ENCODE measurements at places on chromosomes 16 and 17.

DNA sequence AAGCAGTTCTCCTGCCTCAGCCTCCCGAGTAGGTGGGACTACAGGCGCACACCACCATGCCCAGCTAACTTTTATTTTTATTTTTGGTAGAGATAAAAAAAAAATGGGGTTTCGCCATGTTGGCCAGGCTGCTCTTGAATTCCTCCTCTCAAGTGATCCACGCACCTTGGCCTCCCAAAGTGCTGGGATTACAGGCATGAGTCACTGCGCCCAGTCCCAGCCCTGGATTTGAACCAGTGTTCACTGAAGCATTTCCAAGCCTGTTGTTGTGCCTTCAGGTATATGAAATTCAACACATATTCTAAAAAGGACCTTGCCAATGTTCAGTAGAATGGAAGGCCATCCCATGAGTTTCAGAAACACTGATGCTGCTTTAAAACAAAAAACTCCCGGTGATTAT lies 165.3 kb downstream of the SLC39A11 start:
- H3K4me3 ChIP-seq = no peak overlapping the region
- peaks cover 14% of the 10 kb centered on the region for H3K4me1 ChIP-seq
- H3K27ac ChIP-seq = no peak overlapping the region
- H3K36me3 ChIP-seq = peaks cover 29% of the 10 kb centered on the region
- no peaks in the 10 kb centered on the region for H3K27me3 ChIP-seq
- DNase-seq = no peak

DNA sequence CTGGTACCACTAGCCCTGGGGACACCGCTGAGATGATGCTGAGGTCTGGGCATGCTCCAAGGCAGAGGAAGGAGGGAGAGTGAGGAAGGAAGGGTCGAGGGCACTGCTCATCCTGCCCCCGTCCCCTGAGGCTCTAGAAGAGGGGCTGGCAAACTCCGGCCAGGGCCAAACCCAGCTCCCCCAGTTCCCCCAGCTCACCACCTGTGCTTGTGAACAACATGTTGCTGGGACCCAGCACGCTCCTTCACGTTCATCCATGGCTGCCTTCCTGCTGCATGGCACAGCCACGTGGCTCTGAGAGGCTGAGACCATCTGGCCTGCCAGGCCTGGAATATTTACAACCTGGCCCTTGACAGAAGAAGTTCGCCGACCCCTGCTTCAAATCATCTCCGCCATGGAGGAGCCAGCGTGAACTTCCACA lies 81.2 kb downstream of the RBFOX3 start:
- peaks cover 27% of the 10 kb centered on the region for H3K27me3 ChIP-seq
- no peaks in the 10 kb centered on the region for H3K36me3 ChIP-seq
- no peak for DNase-seq
- H3K27ac ChIP-seq = no peak overlapping the region

- peaks cover 8% of the 10 kb centered on the region for H3K4me1 ChIP-seq
- no peak for DNase-seq
- peaks cover 77% of the 10 kb centered on the region for H3K27me3 ChIP-seq
- H3K27ac ChIP-seq = no peak overlapping the region
- peaks cover 3% of the 10 kb centered on the region for H3K36me3 ChIP-seq
Observed at GRCh38 chr17:66964930-66965800, 658 bp downstream of the CACNG4 start.

DNA sequence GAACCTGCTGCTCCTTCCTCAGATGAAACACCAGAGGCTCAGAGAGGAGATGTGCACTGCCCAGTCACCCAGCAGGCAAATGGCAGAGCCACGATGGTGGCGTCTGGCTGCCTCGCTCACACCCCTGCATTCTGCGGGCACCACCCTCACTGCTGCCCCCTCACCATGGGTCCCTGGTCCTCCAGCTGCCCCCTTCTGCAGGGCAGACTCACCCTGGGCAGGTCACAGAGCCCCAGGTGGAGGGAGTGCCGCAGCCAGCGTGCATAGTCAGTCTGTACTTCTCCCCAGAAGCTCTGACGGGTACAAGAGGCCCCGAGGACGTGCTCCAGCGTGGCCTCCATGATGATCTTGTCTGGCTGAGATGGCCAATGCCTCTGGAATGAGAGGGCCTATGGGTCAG lies 52.9 kb downstream of the RMI2 start:
- no peaks in the 10 kb centered on the region for H3K36me3 ChIP-seq
- no peak for DNase-seq
- peaks cover 12% of the 10 kb centered on the region for H3K4me1 ChIP-seq
- H3K4me3 ChIP-seq = no peak overlapping the region

- no peak overlapping the region for H3K4me3 ChIP-seq
- no peaks in the 10 kb centered on the region for H3K27me3 ChIP-seq
- H3K27ac ChIP-seq = peak overlapping the region; percentile 62
- peaks cover 9% of the 10 kb centered on the region for H3K36me3 ChIP-seq
- peaks cover 44% of the 10 kb centered on the region for H3K4me1 ChIP-seq
Observed at GRCh38 chr17:63985387-63986140, 12.6 kb upstream of the PRR29 start.

- H3K4me1 ChIP-seq = peaks cover 76% of the 10 kb centered on the region
- peak; percentile 69 for DNase-seq
- peak within 1 kb of the TSS; percentile 95 for H3K4me3 ChIP-seq
- H3K36me3 ChIP-seq = peaks cover 66% of the 10 kb centered on the region
- peak within 1 kb of the TSS; percentile 97 for H3K27ac ChIP-seq
Observed at GRCh38 chr17:63699638-63700527, at the start of gene LIMD2. Gene LIMD2, minus strand, starts transcription at chr17:63700125. Its CDS starts 827 bp downstream, at chr17:63699298.

DNA sequence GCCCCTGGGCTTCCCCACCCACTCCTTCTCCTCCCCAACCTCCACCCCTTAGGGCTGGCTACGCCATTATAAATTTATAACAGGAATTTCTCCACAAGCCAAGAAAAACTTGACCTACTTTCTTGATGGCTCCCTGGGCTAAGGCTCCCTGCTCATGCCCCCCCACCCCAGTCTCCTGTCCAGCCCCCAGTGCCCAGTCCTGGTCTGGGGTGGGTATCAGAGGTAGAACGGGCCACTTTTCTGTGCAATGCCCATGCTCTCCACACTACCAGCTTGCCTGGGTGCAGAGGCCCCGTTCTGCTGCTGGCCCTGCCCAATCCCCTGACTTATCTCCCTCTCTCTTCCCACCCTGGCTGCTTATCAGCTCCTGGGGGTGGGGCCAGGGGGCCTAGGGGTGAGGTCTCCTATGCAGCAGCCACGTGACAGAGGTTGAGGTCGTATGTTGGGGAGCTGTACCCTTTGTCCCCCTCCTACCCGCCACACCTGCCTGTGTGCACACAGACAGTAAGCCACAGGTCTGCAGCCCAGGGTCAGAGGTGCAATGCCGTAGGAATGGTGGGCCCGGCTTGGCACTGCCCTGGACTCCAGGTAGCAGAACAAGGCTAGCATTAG lies 10.1 kb downstream of the THRA start:
- no peaks in the 10 kb centered on the region for H3K36me3 ChIP-seq
- no peak for DNase-seq
- H3K4me1 ChIP-seq = peaks cover 52% of the 10 kb centered on the region
- H3K4me3 ChIP-seq = no peak overlapping the region
- peak overlapping the region; percentile 37 for H3K27ac ChIP-seq

- no peaks in the 10 kb centered on the region for H3K27me3 ChIP-seq
- peak overlapping the region; percentile 77 for H3K4me3 ChIP-seq
- H3K27ac ChIP-seq = peak overlapping the region; percentile 91
- peaks cover 3% of the 10 kb centered on the region for H3K36me3 ChIP-seq
- peaks cover 59% of the 10 kb centered on the region for H3K4me1 ChIP-seq
Observed at GRCh38 chr16:84641643-84642358, 6.5 kb upstream of the KLHL36 start.

GRCh38 chr16:66478733-66479511 lies 51.8 kb downstream of the BEAN1 start:
- no peaks in the 10 kb centered on the region for H3K36me3 ChIP-seq
- DNase-seq = peak; percentile 51
- H3K27me3 ChIP-seq = peaks cover 27% of the 10 kb centered on the region
- peak overlapping the region; percentile 3 for H3K27ac ChIP-seq

Data from stimulated activated naive B cell treated with anti-CD40 and anti-IgM and Interleukin-4, amounts not matched to agents 10 μg/mL and 1 μg/mL and 100 μg/mL, for 72 hours (primary cell).